PC-9 (cell line): ENCODE measurements at places on chromosomes 12 and 14.

GRCh38 chr12:89472508-89472907, 52.1 kb downstream of the GALNT4 start:
- DNase-seq, result no peak

GRCh38 chr14:103109535-103110441, 13.5 kb upstream of the TNFAIP2 start:
- peak; percentile 97 for DNase-seq

DNA sequence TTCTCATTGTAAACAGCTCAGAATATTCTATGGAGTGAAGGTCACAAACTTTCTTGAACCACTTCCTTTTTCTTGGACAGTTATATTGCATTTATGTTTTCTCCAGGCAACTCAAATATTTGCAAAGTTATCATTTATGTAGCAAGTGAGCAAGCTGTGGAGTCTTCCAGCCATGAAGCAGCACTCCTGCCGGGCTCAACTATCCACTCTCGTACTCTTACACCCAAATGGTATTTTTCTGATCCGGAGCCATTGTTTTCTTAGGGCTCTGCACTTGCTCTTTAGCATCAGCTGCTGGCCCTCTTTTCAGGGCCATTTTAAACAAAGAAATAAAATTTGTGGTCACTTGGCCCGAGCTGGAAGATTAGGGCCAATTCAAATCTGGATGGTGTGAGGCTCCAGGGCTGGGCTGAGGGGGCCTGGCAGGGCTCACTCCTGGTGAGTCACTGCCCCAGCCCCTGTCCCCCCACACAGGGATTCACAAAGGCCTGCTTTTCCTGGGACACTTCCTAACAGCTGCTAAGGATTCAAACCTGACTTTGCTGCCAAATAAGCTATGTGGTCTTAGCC, 19.7 kb downstream of the SYNE3 start:
- no peak for DNase-seq

DNA sequence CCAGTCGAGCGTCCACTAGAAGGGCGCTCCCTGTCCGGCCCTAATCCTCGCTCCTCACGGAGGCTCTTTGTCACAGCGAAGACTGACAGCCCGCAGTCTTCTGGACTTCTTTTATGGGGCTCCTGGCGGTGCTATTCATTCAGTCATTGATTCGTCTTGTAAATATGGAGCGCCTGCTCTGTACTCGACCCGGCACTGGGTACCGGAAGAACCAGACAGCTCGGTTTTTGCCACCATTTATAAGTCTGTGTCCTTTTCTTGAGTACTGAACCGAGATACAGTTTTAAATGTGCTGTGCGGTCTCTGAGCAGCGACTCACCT, 570 bp downstream of the DMAC2L start:
- DNase-seq, result peak; percentile 43

GRCh38 chr12:93247313-93247991, 130.3 kb upstream of the NUDT4 start:
- DNase-seq, result no peak

DNA sequence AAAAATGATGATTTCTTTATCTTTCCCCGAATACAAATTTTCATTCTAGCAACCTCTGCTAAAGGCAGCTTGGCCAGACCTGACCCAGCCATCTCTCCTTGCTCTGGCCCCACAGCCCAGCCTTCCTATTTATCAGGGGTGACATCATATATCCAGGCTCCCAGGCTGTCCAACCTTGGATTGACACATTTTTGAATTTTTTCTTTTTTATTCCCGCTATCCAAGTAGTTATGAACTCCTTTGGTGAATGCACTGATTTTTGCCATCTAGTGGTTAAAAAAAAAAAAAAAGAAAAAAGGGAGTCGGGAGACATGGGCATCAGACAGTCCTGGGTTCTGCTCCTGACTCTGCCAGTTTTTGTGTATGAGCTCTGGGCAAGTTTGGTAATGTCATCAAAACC, 120.5 kb downstream of the PTPN11 start:
- DNase-seq, result no peak

DNA sequence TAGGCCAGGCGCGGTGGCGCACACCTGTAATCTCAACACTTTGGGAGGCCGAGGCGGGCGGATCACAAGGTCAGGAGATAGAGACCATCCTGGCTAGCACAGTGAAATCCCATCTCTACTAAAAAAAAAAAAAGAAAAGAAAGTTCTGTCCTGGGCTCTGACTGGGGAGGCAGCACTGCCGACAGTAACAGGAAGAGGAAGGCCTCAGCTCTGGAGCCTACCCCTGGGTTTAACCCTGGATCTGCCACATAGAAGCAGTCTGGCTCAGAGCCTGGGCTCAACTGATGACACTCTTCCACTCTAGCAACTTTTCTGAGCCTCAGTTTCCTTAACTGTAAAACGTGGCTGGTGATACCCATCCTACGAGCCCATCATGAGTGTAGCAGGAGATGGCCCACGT, 60.5 kb downstream of the ACTN1 start:
- no peak for DNase-seq

DNA sequence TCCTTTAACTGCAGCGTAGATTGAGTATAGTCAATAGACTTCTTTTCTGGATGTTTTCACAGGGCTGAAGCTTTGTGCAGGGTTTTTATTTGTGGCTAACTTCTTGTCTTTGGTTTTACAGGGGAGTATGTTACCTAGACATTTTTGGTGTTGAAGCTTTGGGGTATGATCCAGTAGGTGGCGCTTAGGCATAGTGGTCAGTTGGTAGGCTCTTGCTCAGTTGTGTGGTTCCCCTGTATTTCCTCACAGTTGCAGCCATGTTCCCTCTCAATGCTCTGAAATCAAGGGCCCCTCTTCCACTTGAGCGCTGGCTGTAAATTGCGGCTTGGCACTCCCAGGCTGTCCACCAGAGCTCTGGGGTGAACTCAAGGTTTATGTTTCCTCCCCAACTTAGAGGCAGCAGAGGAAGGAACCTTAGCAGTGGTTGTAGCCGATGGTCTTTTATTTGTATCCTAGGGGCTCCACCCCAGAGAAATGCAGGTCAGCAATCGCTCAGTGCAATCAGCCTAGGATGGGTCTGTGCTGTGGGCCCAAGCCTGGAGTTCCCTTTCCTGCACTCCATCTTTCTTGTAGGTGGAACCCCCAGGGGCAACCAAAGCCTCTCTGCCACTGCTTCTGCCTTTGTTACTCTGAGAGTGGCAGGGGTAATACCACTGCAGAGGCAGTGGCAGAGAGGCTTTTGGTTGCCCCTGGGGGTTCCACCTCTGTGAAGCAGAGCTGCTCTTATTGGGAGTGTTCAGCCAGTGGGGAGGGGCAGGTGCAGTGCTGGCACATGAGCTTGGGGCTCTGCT, 55.1 kb downstream of the CMAS start:
- DNase-seq, result peak; percentile 11

GRCh38 chr12:49547090-49547690, 8.4 kb downstream of the KCNH3 start:
- no peak for DNase-seq

- DNase-seq, result no peak
Observed at GRCh38 chr12:40566271-40566670, 126.0 kb upstream of the CNTN1 start.

GRCh38 chr12:70664465-70664881, 27.2 kb upstream of the PTPRB start:
- no peak for DNase-seq

GRCh38 chr12:2618291-2618995, 176.3 kb upstream of the FKBP4 start:
- DNase-seq, result no peak

GRCh38 chr14:105836730-105837129, 310.3 kb downstream of the TMEM121 start:
- no peak for DNase-seq

DNA sequence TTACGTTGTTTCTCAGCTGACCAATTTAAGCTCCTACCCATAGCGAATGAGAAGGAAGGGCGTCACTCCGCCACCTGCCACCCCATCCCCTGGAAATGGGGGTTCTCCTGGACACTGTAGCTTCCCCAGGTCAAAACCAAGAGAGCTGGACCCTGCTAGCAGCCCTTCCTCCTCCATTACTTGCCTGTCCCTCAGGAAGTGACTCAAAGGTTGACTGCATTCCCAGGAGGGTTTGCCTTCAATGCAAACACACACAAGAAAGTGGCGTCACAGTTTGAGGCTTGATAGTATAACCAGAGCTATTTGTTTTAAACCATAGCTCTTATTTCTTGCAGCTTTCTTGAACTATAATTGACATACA, 79.1 kb downstream of the KCNK13 start:
- no peak for DNase-seq

DNA sequence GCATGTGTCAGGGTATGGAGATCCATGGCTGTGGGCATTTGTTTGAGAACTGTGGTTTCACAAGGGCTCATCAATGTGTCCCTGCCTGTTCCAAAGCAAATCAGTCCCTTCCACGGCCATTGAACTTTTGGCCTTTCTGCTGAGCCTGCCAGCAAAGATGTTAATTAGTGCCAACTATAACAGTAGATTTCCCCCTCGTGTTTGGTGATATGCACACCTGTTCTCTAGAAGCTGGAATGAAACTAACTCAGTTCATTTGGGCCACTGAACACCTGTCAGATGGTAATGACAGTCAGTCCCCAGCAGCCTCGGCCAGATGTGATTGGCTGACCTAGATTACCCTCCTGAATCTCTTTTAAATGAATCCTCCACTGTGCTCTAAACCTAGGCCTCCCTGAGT, 43.2 kb downstream of the IRAK3 start:
- DNase-seq, result no peak

GRCh38 chr14:55411426-55412389, at the start of gene ATG14:
Gene ATG14 (minus strand): TSS chr14:55411830. CDS start chr14:55411822, 8 bp downstream.
- DNase-seq, result peak; percentile 69

- DNase-seq, result no peak
Observed at GRCh38 chr14:60926002-60926401, 54.9 kb downstream of the TRMT5 start.

GRCh38 chr12:57131896-57132744, 3.8 kb downstream of the LRP1 start:
- DNase-seq, result no peak

DNA sequence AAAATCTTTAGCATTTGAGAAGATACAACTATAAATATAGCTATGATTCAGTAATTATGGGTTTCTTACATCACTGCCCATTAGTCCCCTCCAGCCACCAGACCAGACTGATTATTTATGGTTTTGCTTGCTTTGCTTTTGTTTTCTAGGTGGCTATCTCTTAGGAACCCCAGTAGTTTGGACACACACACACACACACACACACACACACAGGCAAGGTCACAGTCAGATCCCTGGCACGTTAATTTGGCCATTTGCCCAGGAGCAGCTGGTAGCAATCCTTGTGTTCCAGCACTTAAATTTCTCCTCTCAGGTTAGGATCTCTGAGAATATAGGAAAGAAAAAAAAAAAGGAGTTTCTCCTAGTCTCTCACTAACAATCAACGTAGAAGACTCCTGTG, 90.2 kb upstream of the RESF1 start:
- DNase-seq, result no peak

- no peak for DNase-seq
Observed at GRCh38 chr14:76736514-76736913, 24.8 kb upstream of the VASH1 start.

DNA sequence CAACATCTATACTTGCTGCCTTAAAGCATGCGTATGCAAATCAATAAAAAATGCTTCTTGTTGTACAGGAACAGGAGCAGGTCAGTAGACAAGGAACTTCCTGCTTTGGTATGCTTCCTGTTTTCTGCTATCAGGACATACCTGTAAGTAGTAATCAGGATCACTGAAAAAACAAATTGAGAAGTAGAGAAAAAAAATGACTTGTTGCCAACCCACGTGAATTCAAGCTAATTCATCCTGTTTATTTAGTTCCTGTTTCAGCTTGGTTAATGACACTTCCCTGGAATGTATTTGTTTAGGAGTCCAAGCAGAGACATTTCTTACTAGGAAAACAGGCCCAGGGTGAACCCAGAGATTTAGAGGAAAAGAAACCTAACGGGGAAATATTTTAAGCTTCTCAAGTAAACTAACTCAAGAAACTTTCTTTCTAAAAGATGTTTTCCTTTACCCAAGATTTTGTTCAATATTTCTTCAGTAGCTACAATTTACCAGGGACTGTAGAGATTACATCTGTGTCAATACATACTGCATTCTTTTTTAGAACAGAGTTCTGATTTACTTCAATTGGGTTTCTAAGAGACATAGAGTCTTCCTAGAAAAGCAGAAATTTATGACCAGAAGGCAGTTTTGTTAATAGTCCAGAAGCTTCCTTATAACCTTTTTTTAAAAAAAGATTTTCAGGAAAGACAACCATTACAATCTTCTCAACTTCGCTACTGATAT, 124.2 kb downstream of the PAWR start:
- DNase-seq, result no peak

DNA sequence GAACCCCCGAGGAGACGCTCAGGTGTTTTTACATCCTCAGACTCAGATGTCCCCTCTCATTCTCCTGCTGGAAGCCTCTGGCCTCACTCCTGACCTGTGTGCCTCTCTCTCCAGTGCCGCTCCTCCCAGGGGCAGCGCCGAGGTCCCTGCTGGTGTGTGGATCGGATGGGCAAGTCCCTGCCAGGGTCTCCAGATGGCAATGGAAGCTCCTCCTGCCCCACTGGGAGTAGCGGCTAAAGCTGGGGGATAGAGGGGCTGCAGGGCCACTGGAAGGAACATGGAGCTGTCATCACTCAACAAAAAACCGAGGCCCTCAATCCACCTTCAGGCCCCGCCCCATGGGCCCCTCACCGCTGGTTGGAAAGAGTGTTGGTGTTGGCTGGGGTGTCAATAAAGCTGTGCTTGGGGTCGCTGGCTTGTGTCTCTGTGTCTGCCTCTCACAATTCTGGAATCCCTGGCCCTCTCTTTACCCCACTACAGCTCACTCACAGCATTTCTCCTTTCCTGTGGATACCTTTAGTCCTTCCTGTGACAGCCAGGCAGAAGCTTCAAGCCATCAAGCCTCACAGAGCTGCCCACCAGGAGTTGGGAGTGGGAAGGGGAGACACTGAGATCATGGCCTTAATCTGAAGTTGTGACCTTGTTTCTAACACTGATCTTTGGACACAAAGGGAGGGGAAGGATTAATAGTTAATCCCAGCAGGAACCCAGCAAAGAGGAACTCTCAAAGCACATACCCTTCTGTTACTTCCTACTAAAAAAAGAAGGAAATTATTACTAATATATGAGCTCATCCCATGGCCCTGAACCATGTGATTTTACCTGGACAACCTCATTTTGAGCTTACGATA, 1.1 kb upstream of the SOAT2 start:
- no peak for DNase-seq

DNA sequence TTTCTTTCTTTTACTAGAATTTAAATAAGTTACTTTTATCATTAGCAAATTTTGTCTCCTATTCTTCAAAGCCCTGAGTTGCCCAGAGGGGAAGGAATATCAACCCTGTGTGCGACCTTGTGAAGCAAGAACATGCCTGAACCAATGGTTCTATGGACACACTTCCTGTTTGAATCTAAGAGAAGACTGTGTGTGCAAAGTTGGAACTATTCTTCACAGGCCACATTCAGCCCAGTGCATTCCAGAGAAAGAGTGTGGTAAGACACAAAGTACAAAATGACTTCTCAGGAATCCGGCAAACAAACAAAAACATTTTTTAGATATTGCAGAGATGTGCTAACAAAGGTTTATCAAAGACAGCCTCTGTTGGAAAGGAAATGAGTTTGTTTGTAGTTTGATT, 90.8 kb upstream of the PTPRQ start:
- no peak for DNase-seq

DNA sequence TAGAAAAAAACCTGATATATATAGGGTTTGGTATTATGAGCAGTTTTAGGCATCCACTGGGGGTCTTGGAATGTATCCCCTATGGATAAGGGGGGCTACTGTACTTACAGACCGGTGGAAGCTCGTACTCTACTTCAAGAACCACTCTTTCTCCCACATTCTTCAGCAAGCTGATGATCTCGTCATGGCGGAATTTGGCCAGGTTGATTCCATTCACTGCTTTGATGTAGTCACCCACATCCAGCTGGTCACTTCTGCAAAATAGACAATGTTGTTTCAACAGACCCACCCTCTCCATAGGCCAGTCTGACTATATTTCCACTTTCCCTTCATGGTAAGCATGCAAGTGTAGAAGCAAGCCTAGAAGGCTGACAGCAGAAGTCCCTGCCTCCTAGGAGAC, 139.9 kb downstream of the GRIP1 start:
- DNase-seq, result peak; percentile 34
